ENCODE measurements at places on chromosomes 7 and 10.

DNA sequence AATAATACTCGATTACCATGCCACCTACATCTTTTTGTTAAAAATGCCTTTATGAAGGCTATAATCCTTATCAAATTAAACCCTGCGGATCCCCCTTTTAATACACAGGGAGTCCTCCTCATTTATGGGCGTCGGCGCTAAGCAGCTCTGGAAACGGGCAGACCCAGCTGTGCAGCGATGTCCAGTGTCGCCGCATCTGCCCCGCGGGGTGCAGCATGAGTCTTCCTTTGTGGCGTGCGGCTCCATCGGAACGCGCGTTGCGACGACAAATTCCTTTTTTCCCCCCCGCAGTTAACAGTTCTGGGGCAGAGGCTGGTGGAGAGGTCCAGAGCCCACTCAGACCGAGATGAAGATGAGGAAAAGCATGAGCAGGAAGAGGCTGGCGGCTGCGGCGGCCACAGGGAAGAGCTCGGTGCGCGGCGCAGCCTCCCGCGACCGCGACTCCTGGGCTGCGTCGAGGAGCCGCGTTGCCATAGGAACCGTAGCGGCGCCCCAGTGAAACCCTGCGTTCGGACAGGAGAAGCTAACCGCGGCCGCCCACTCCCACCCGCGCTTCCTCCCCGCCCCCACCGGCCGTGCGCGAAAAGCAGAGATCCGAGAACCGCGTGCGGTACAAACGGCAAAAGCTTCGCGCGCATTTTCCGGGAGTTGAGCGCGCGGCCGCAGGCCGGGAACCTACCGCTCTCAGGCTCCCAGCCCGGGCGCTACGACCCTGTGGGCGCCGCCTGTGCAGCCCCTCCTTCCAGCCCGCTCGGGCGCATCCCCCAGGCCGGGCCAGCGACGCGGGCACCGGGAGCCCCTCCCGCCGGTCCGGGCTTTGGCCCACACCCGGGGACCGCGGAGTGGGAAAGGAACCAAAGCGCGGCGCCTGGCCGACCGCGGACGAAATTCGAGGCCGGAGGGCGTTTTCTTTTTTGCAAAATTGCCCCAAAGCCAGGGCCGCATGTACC, 130.6 kb downstream of the SPAG6 start:
- DNase-seq: no peak

GRCh38 chr7:50264908-50265307, 39.6 kb upstream of the IKZF1 start:
- no peak for DNase-seq

DNA sequence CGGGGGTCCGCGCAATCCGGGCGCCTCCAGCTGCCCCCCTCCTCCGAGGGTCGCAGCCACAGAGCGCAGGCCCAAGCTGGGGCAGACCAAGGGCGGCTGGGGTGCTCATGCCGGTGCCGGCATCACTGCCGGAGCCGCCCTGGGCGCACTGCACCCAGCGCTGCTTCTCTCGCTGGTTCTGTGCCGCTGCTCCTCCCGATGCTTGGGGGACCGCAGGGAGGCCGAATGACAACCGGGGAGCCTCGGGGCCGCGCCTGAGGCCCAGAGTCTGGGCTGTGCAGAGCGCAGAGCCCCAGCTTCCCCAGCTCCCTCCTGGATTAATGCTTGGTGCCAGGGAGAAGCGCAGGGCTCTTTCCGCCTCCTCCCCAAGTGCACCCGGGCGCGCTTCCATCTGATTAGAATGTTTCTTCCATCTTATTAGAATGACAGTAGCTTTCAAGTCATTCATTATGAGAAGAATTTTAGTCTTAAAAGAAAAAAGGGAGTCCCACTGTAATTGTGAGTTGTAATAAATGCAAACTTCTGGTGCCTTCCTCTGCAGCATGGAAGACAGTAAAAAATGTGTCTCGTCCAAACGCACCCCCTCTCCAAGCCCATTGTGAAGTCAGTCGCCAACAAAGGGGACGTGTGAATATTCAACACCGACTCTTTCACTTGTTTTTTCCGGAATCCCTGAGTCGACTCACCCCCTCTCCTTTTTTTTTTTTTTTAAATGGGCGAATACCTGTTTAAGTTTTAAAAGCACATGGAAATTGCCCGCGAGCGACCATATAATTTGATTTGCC, 19.5 kb upstream of the PTF1A start:
- no peak for DNase-seq

DNA sequence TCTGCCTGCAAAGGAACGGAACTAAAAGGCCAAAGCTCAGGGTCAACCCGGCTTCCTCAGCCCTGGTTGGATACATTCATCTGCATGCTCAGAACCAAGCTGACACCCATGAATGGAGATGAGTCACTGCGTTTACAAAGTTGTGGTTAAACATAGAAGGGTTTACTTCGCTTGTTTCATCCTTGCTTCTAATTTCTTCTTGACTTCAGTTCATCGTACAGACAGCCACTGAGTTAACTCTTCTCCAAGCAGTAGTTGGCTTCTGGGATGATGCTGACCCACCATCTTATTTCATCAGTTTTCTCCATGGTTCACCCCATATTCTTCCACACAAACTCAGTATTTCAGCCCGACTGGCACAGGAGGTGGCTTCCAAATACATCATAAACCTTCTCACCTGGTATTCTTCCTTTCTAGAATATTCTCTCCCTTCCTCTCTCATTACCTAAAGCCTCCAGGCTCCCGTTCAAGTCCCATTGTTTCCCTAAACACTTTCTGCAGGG, 166.3 kb upstream of the RNF32 start:
- no peak for DNase-seq

DNA sequence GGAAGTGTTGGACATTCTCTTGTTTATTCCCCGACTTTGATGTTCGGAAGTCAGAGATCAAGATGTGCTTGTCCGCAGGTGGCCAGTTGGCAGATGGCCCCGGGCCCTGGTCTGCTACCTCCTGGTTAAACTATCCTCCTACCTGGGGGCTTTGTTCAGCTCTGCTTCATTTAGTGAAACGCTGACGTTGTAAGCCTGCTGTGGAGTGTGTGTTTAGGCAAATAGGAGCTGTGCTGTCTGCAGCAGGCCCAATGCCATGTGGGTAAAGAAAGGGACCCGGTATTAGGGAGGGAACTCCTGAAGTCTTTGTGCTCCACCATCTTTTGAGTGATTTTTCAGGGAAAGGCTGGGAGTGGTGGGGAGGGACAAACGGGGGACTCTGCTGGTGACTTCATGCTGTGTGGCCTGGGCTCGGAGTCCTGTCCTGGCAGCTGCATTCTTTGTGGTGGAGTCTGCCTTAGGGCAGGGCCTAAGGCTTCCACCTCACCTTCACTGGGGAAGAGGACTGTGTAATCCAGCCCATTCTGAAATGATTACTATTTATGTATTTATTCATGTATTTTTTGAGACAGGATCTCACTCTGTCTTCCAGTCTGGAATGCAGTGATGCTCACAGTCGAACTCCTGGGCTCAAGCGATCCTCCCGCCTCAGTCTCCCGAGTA, 171.1 kb upstream of the KLF6 start:
- DNase-seq: no peak

Measured in skin of body (tissue), 3 donors.